ENCODE measurements at places on chromosomes 11 and 22. TPM values are rescaled to one million over a fixed set of nuclear protein-coding genes. Genes with fewer than 3 reads are reported as not detected.

Gene LRRC55
- total RNA-seq = 1.3 TPM

Gene LRP4
- total RNA-seq = 7.5 TPM

Gene MPZL3
- 4.7 TPM for total RNA-seq

- DNase-seq = no peak
Observed at GRCh38 chr11:330694-331357, 10.2 kb upstream of the IFITM3 start.

GRCh38 chr11:46308631-46309419 lies 31.4 kb downstream of the CREB3L1 start:
- DNase-seq = no peak

DNA sequence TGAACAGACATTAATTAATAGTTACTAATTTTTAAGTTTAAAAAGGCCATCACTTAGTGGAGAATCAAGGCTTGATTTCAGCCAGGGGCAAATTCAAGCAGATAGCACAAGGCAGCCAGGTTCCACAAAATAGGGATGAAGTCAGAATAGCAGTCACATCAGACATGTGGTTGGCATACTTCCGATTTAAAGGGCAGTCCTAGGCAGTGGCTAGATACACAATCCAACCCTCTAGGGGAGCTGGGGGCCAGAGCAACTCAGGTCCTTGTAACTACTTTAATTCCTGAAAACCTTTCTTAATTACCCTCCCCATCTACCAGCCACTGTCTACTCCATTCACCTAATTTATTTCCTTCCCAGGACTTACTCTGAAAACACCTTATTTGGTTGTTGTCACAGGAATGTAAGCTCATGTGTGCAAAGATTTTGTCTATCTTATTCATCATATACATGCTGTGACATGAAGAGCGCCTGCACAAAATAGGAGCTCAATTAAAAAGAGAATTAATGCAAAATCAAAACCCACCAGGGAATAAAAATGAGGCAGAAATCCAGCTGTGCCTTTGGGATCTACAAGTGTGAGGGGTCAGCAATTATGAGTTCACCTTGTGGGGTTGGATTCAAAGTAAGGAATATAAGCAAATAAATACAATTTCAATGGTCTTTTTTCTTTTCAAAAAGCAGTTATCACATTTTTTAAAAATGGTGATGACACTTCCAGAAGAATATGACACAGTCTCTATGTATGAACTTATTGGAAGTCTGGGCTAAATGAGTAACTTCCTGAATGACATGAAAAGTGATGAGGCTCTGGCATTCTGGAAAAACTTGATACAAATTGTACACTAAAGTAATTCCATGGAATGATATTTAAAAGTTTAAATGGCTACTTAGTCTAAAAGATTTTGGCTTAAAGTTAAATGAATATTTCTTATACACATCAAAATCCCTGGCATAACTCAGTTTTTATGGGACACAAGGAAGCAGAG lies 53.8 kb downstream of the COPB1 start:
- DNase-seq = no peak

All from glomerular endothelial cell (primary cell).